NCI-H2029 (cell line): ENCODE measurements at places on chromosomes 7 and 10.

- no peak for DNase-seq
Measured at GRCh38 chr10:31072451-31072850, 40.8 kb upstream of the ZNF438 start.

GRCh38 chr10:83862723-83863122 lies 276.6 kb upstream of the GHITM start:
- peak; percentile 73 for DNase-seq

DNA sequence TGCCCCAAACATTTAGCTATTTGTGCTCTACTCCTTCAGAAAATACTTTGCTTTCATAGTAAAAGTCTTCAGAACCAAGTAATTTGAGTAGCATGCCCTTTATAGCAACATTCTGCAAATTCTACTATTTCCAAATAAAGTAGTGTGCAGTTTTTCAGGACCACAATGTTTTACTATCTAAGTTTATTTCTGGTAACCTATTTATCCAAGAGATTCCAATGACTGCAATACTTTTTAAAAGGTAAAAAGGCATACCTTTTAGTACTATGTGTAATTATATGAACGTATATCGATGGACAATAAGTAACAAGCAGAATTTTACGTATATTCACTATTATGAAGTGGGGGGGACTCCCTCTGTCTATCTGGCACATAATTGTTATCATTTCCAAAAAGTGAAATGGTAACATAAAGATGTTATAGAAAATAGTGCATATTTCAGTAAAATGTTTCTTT lies 6.9 kb upstream of the CAV2 start:
- DNase-seq = no peak

- DNase-seq = no peak
Measured at GRCh38 chr10:77361831-77362230, 275.8 kb downstream of the KCNMA1 start.

GRCh38 chr7:30176463-30177109 lies 41.8 kb downstream of the MTURN start:
- no peak for DNase-seq

- DNase-seq = no peak
Measured at GRCh38 chr7:157574120-157574825, 237.5 kb downstream of the DNAJB6 start.

- no peak for DNase-seq
Measured at GRCh38 chr10:20004087-20004523, 187.9 kb downstream of the PLXDC2 start.

DNA sequence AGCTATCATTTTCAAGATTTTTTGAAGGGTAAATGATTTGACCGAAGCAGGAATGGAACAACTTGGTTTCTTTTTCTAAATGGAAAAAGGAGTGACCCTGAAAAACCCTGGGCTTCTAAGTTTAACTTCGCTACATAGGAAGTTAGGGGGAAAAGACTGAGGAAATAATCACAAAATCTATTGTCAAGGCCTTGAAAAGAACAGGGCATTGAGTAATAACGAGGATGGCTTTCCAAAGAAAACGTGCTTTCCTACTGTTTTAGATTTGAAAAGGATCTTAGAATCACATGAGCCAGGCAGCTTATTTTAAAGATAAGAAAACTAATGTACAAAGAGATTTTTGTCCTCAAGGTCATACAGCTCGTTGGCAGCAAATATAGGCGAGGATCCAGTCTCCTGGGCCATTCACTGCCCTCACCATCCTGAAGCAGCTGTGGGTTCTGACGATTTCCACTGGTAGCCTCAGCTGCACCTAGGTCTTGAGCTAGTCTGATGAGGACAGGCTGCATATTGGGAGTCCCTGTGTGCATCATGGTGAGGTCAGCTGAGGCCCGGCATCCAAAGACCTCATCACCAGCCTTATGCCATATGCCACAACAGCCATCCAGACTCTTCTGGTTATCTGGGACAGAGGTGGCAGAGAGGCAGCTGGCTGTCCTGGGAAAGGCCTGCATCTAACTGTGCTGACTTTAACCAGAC lies 384.7 kb upstream of the NRP1 start:
- DNase-seq = no peak

DNA sequence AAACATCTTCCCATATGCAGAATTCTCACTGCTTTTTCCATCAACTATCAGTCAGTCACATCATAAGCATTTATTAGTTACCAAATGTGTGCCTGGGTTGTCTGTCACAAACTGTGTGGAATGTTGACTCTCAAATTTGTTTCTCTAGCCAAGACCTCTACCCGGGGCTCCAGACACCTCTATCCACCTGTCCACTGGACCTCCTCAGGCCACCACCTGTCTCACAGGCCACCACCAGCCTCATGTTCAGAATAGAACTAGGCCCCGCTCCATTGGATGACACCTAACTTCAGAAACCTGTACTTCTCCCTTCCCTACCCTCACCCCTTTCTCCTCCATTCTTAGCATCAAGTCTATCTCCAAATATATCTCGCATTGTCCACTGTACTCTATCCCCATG lies 176.9 kb downstream of the CHN2 start:
- DNase-seq = no peak

DNA sequence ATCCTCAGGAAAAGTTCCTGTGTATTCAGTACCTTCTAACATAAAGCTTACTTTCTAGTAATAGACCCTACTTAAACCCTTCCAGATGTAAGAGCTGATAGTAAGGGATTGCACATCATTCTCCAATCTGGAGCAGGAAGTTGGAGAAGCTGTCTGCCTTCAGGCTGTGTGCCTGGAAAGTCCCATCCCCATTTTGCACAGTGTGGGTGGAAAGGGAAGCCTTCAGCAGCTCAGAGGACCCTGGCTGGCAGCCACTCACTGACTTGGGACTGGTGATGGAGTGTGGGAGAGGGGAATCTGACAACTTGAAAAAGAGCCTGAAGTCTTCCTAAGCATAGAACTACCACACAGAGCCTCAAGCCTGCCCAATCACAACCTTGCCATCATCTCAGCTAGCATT lies 164.1 kb upstream of the ADO start:
- no peak for DNase-seq

- DNase-seq = no peak
Measured at GRCh38 chr10:85648279-85648754, 718.3 kb downstream of the GRID1 start.

- DNase-seq = no peak
Measured at GRCh38 chr10:33193701-33194521, 140.6 kb downstream of the NRP1 start.

- no peak for DNase-seq
Measured at GRCh38 chr7:30302656-30303311, 18.4 kb downstream of the ZNRF2 start.

DNA sequence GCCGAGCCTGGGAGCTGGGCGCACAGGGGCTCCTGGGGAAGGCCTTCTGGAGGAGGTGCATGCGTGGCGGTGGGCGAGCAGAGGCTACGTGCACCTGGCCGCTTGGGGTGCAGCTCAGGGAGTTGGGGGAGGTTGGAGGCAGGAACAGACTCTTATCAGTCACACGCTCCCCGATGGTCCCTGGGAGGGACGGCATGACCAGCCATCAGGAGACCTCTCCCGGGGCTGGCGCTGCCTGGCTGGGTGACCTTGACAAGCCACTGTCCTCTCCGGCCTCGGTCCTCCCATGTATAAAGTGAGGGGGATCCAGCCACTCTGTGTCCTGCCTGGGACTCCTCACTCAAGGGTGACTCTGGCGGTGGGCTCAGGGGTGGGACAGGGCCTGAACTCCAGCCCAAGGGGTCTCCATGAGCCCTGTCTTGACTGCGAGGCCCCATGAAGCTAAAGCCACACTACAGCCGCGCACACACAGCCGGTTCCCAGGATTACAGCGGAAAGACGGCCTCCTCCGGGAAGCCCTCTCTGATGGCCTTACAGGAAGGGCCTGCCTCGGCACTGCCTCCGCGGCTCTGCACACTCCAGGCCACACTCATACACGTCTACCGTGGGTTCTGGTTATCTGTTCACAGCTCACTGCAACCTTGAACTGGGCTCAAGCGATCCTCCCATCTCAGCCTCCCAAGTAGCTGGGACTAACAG lies 2.3 kb downstream of the TMEM184A start:
- no peak for DNase-seq

DNA sequence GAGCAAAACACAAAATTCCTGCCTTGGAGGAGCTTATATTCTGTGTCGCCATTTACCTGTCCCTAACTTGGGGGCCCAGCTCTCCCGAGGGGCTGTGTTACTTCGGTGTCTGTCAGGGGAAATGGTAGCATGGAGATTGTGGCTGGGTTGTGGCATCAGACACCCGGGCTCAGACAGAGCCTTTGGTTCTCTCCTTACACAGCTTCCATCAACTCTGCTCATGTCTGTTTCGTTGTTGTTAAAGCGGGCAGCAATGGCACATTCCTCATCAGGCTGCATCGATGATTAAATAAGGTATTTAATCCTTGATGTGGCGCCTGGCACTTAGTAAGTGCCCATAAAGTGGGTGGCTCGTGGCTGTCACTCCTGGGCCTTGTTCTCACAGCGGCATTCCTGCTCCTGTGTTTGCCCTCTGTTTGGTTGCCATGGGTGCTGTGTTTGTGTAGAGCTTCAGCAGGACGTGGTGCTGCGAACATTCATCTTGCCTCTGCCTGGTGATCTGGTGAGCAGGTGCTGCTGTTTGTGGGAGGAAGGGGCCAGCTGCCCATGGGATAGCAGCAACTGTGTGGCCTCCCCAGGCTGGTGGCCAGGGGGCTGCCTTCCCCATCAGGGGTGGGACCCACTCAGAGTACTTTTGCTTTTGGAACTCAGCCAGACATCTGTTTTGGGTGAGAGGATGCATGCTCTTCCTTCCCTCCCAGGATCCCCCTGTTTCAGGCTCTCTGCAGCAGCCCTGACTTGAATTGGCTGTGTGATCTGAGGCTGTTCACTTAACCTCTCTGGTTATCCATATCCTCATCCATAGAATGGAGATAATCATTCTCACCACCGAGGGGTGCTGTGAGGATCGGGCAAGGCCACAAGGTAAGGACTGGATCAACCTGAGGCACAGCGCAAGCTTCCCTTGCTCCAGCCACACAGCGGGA lies 207.2 kb upstream of the SVIL start:
- peak; percentile 84 for DNase-seq

DNA sequence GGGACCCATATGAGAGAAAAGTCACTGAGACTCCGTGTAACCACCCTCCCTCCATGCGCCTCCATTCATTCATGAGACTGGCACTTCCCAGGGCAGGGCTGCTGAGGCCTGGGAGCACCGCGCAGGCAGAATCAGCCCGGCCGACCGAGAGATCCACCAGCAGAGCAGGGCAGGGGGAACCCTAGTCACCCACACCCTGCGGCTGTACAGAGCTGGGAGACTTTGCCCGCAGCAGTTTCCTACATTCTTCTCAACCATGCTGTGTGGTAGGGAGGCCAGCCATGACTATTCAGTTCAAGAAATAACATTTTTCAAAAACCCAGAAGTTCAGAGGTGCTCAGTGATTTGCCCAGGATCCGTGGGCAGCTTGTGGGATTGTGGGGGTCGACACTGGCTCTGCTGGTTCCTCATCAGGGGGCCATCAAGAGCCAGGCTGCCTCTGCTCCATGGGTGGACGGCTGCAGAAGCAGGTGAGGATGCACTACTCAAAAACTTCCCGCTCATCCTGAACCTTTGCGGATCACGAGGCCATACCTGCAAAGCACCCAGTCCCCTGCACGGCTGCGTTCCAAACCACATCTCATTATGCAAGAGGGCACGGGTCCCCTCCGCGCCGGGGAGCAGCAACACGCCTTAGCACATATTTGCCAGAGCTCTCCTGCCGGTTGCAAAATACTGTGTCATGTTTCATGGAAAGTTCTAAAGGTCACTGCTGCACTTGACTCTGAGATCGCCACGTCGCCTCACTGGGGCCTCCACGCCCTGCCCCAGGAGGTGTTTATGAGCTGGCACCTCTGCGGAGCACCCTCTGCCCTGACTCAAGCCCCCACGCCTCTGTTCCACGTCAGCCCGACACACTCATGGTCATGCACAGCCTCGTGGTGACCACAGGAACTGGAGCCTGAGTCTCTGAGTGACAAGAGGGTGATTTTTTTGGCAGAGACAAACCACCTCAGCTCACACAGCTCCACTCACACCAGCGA lies 132.0 kb downstream of the PRKAG2 start:
- peak; percentile 50 for DNase-seq
